ENCODE measurements at places on chromosomes 16 and 17.

GRCh38 chr17:66436631-66437030, 134.2 kb downstream of the PRKCA start:
- no peak for DNase-seq

DNA sequence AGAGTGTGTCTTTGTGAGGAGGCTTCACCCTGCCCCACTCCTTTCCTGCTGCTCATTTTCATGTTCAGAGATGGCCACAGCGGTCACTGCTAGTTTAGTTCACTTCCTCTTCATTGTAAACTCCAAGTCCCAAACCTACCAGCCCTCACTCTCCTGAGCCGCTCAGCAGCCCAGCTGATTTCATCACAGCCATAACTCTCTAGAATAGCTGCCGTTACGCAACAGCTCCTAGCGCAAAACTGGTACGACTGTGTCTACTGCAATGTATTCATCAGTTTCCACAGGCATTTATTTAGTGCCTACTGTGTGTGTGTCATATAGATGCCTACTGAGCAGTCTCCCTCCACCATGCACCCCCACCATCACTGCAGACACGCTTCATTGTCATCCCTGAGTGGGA, 233.5 kb upstream of the RPL38 start:
- DNase-seq: no peak

DNA sequence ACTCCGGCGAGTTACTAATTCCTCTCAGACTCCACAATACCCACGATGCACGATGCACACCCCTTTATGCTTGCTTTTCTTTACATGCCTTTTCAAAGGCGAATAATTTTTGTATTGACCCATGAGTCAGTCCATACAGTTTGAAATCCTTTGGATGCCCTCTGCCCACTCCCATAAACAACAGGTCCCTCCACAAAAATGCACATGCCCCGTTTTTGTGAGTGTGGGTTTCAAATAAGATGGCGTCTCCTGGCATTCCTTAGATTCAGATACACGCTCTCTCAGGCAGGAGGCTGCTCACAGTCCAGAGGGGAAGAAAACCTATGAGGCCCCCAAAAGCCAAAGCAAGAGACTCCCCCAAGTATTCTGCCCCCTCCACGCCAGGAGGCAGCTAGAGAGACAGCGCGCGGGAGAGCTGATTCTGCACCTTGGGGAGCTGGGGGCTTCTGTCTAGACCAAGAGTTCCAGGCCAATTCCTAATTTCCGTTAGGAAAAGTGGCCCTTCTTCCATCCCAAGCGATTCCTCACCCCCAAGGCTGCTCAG, 19.6 kb upstream of the HOXB9 start:
- no peak for DNase-seq

DNA sequence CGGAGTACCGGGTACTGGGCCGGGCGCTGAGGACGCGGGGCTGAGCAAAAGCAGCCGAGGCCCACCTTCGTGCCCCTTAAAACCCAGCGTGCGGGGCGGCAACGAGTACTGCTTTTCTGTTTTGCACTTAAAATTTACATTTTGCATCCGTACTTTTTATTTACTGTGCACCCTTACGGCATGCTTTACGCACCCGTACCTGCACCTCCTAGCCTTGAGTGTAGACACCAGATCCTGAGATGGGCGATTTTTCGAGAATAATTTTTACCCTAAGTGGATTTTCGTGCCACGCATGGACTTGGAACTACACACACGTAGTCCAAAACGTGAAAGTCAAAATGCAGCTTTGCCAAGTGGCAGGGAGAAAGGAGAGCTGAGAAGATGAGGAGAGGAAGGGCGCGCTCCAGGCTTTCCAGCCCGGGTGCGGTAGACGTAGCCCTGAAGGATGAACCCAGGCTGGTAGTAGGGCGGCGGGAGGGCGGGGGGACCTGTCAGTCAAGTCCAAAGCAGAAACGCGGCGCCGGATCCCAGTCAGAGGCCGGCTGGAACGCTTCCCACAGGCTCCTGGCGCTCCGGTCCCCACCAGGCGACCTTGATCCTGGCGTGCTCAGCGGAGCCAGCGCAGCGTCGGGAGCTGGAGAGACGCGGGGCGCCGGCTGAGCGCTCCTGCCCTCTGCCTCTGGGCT, 1.2 kb upstream of the CBLN1 start:
- no peak for DNase-seq

DNA sequence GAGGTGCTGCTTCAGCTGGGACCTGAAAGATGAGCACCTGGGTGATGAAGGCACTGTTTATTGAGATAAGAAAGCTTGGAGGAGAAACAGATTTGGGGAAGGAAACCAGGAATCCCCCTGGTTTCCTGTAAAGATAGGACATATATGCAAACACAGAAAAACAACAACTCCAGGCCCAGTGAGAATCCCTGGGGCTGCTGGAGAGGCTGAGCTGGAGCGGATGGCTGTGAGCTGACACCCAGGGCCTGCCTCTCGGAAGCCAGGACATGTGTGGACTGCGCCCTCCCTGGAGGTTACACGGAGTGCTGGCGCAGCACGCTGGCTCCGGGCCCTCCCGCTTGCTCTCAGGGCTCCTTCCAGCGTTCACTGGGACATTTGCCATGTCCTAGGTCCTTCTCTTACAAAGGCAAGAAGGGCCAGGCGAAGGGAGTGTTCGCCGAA, 57.5 kb downstream of the CYB5B start:
- no peak for DNase-seq

GRCh38 chr16:89297156-89297874, 79.8 kb downstream of the ZNF778 start:
- DNase-seq: no peak

All from activated CD4-positive, alpha-beta T cell treated with anti-CD3 and anti-CD28 coated beads for 48 hours (primary cell).